Stimulated activated memory B cell treated with anti-CD40 and anti-IgM and Interleukin-4, amounts not matched to agents 10 μg/mL and 1 μg/mL and 100 μg/mL, for 72 hours (primary cell): ENCODE measurements at places on chromosomes 2 and 18.
A peak's percentile ranks its signal among the peaks of the same experiment; 100 is the strongest.

DNA sequence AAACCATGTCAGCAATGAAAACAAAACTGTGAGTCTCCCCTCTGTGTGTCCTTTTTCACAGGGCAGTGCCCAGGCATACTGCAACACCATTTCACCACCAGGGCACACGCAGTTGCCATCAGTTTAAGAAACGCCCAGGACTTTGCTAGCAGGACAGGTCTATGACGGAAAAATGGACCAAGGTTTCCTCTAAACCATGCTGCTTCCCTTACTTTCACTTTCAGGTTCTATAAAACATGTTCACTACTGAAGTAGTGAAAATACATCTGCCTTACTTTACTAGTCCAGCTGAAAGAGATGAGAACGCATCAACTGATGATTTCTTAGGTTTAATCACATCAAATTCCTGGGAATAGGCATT, 110.5 kb downstream of the TCF4 start:
- no peaks in the 10 kb centered on the region for H3K27me3 ChIP-seq
- H3K4me3 ChIP-seq: peak overlapping the region; percentile 88
- H3K36me3 ChIP-seq: peaks cover under 1% of the 10 kb centered on the region
- peak overlapping the region; percentile 80 for H3K27ac ChIP-seq
- peaks cover 27% of the 10 kb centered on the region for H3K4me1 ChIP-seq
- peak; percentile 87 for ATAC-seq

DNA sequence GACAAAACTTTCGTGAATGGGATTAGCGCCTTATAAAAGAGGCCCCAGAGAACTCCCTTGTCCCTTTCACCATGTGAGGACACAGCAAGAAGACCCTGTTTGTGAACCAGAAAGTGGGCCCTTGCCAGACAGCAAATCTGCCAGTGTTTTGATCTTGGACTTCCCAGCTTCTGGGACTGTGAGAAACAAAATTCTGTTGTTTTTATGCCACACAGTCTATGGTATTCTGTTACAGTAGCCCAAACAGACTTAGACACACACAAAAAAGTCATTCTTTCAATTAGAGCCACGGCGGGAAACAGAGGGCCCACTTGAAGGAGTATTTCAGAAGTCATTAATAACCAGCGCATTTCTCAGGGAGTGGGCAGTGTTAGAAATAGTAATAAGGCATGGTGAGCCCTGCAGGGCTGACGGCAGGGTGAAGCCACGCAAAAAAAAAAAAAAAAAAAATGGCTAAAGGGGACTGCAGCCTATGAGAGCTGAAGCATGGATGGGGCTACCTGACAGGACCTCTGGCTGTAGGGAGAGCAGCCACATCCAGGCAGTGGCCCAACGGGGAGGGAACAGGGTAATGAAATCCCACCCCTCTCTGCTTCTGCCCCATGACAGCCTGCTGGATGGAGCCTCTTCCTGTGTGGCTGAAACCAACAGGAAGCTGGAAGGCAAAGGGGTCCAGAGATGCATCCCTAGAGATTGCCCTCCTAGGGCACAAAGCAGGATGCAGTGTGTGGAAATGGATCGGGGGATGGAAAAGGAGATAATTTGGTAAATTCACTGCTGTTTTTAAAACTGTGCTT, 189.3 kb downstream of the KCNS3 start:
- no peaks in the 10 kb centered on the region for H3K4me1 ChIP-seq
- no peak overlapping the region for H3K4me3 ChIP-seq
- ATAC-seq: no peak
- H3K36me3 ChIP-seq: no peaks in the 10 kb centered on the region

GRCh38 chr2:23376972-23377371, 8.0 kb upstream of the KLHL29 start:
- H3K27ac ChIP-seq: no peak overlapping the region
- peaks cover 27% of the 10 kb centered on the region for H3K4me1 ChIP-seq
- H3K4me3 ChIP-seq: no peak overlapping the region
- H3K36me3 ChIP-seq: no peaks in the 10 kb centered on the region

GRCh38 chr2:21740484-21740883, 616.7 kb downstream of the TDRD15 start:
- H3K27ac ChIP-seq: no peak overlapping the region
- no peaks in the 10 kb centered on the region for H3K36me3 ChIP-seq
- H3K27me3 ChIP-seq: no peaks in the 10 kb centered on the region
- H3K4me1 ChIP-seq: no peaks in the 10 kb centered on the region
- no peak overlapping the region for H3K4me3 ChIP-seq
- ATAC-seq: no peak

DNA sequence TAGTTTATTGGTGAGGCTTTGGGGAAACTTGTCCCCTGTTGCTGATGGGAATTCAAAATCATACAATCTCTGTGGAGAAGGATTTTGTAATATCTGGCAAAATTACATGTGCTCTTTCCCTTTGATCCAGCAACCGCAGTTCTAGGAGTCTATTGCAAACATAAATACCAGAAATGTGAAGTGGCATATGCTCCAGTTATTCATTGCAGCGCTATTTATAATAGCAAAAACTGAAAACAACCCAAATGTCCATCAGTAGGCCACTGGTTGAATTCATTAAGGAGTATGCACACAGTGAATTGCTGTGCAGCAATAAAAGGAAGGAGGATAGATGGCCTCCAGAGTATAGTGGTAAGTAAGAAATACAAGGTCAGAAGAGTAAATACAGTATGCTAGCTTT, 76.5 kb downstream of the HNRNPLL start:
- H3K4me1 ChIP-seq: peaks cover 14% of the 10 kb centered on the region
- H3K27me3 ChIP-seq: peaks cover 17% of the 10 kb centered on the region
- no peak overlapping the region for H3K4me3 ChIP-seq

GRCh38 chr18:23824669-23825068, 135.4 kb downstream of the LAMA3 start:
- H3K4me1 ChIP-seq: peaks cover 8% of the 10 kb centered on the region
- no peaks in the 10 kb centered on the region for H3K36me3 ChIP-seq
- ATAC-seq: no peak
- H3K27ac ChIP-seq: no peak overlapping the region
- no peak overlapping the region for H3K4me3 ChIP-seq
- no peaks in the 10 kb centered on the region for H3K27me3 ChIP-seq

DNA sequence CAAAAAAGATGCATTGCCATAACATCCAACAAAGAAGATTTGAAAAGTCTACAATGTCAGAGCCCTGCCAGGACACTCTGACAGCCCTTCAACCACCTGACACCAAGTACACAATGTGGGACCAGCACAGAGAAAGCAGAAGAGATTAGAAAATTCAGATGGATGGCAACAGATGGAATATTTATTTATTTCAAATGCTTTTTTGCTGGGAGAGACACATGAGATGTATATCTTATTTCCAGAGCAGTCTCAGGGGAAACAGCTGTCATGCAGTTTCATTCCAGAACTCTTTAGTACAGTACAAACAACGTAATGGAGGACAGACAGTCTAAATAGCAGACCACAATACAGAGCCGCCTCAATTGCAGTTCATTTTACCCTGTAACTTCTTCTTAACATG, 110.1 kb downstream of the MAIP1 start:
- ATAC-seq: no peak
- no peak overlapping the region for H3K27ac ChIP-seq
- no peak overlapping the region for H3K4me3 ChIP-seq
- H3K27me3 ChIP-seq: no peaks in the 10 kb centered on the region

DNA sequence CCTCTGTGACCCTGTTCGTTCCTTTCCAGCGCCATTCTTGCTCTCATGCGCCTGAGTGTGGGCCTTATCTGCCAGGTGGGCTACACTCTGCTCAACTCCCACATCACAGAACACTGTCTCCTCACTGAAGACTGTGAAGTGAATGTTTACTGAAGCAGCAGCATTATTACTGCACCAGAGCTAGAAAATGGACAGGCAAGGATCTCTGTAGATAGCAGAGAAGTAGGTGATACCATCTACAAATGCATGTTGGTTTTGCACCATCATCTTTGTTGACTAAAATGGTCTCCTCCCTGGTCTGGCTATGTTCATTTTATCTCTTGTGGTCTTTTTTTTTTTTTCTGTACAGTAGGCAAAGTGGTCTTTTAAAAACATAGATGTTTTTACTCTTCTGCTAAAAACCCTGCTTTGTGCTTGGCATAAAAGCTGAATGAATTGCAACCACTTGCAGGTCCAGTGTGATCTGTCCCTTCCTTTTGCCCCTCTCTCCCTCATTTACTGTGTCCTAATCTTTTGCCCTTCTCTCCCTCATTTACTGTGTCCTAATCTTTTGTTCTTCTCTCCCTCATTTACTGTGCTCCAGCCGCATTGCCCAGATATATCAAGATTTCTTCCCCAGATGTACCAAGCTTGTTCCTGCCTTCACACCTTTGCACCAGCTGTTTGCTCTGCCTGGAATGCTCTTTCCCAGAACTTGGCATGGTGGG, 35.4 kb downstream of the BABAM2 start:
- H3K4me3 ChIP-seq: no peak overlapping the region
- no peak overlapping the region for H3K27ac ChIP-seq
- no peaks in the 10 kb centered on the region for H3K27me3 ChIP-seq
- ATAC-seq: no peak
- peaks cover 5% of the 10 kb centered on the region for H3K4me1 ChIP-seq
- peaks cover 34% of the 10 kb centered on the region for H3K36me3 ChIP-seq

DNA sequence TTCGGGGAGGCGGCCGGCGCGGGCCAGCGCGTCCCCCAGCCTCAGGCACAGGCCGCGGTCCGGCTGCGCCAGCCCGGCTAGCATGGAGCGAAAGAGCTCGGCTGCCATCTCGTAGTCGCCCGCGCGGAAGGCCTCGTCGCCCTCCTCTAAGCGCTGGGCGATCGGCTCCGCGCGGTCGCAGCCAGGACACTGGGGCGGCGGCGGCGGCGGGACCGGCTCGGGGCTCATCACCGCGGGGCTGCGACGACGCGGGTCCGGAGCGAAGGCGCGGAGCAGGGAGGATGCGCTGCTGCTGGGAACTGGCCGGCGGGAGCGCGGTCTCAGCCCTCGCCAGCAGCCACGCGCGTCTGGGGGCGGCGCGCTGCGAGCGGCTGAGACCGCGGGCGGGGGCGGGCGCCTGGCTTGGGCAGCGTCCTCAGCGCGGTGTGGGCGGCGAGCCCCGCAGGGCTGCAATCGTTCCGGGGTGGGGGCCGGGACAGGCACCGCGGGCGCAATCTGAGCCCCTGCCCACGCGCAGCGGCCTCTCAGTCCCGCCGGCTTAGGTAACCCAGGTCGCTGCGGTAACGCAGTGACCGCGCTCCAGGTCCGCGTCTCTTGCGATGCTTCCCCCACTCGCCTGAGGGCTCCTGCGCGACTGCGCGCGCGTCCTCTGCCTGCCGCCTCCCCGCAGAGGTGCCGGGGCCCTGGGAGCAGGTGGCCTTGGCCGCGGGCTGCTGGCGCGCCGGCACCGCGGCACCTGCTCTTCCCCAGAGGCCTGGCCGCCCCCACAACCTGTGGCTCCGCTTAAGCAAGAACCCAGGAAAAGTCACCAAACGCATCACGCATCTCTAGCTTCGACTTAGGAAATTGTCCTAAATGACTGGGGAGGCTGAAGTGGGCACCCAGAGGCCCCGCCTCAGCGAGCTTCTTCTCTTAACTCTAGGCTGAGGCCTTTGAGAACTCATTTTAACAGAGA, at the start of gene LONRF2:
Gene LONRF2 (minus strand): TSS at position 636 of the 955 bp plus-strand sequence. CDS start 408 bp downstream, at position 228.
- peak; percentile 62 for ATAC-seq
- peak within 1 kb of the TSS; percentile 62 for H3K4me3 ChIP-seq
- peaks cover 75% of the 10 kb centered on the region for H3K27me3 ChIP-seq
- H3K27ac ChIP-seq: no peak within 1 kb of the TSS
- peaks cover 5% of the 10 kb centered on the region for H3K4me1 ChIP-seq

DNA sequence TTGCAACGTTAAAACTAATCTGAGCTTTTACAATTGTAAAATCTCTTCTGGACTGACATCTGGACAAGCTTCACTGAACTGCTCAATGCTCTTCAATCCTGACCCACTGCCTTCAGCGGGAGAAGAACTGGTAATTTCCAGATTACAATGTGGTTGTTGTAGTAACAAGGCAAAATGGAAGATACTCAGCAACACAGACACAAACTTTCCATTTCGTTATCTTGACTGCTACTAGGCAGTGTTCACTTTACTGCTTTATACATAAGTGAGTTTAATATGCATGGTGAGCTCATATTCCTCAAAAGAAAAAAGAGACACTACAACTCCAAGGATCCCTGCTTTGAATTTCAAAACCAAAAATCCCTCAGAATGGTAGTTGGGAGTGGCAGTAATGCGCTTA, 51.9 kb downstream of the GRB14 start:
- H3K27ac ChIP-seq: no peak overlapping the region
- no peaks in the 10 kb centered on the region for H3K27me3 ChIP-seq
- H3K4me1 ChIP-seq: no peaks in the 10 kb centered on the region
- H3K4me3 ChIP-seq: no peak overlapping the region
- H3K36me3 ChIP-seq: no peaks in the 10 kb centered on the region

- no peaks in the 10 kb centered on the region for H3K4me1 ChIP-seq
- no peaks in the 10 kb centered on the region for H3K36me3 ChIP-seq
- no peak for ATAC-seq
Measured at GRCh38 chr18:45783097-45784075, 42.1 kb upstream of the SIGLEC15 start.

- no peaks in the 10 kb centered on the region for H3K36me3 ChIP-seq
- no peak for ATAC-seq
- peaks cover 25% of the 10 kb centered on the region for H3K27me3 ChIP-seq
- H3K4me3 ChIP-seq: no peak overlapping the region
- no peak overlapping the region for H3K27ac ChIP-seq
Measured at GRCh38 chr2:128591861-128592822, 273.5 kb upstream of the HS6ST1 start.

GRCh38 chr18:74063023-74063422, 84.6 kb downstream of the FBXO15 start:
- H3K36me3 ChIP-seq: no peaks in the 10 kb centered on the region
- peaks cover 19% of the 10 kb centered on the region for H3K27me3 ChIP-seq
- peak; percentile 57 for ATAC-seq
- peaks cover 29% of the 10 kb centered on the region for H3K4me1 ChIP-seq
- H3K27ac ChIP-seq: peak overlapping the region; percentile 66
- no peak overlapping the region for H3K4me3 ChIP-seq

GRCh38 chr2:159144776-159145614, 141.5 kb downstream of the WDSUB1 start:
- no peak overlapping the region for H3K4me3 ChIP-seq
- H3K4me1 ChIP-seq: peaks cover 6% of the 10 kb centered on the region
- no peak for ATAC-seq
- peaks cover 28% of the 10 kb centered on the region for H3K27me3 ChIP-seq
- H3K36me3 ChIP-seq: no peaks in the 10 kb centered on the region

- peaks cover 43% of the 10 kb centered on the region for H3K4me1 ChIP-seq
- peaks cover 4% of the 10 kb centered on the region for H3K36me3 ChIP-seq
Measured at GRCh38 chr2:60849187-60849586, 32.2 kb upstream of the REL start.

GRCh38 chr2:178404368-178404767, 46.6 kb downstream of the PRKRA start:
- ATAC-seq: peak; percentile 81
- no peak overlapping the region for H3K27ac ChIP-seq
- H3K36me3 ChIP-seq: no peaks in the 10 kb centered on the region
- no peaks in the 10 kb centered on the region for H3K27me3 ChIP-seq
